ENCODE measurements at places on chromosomes 4 and X.

DNA sequence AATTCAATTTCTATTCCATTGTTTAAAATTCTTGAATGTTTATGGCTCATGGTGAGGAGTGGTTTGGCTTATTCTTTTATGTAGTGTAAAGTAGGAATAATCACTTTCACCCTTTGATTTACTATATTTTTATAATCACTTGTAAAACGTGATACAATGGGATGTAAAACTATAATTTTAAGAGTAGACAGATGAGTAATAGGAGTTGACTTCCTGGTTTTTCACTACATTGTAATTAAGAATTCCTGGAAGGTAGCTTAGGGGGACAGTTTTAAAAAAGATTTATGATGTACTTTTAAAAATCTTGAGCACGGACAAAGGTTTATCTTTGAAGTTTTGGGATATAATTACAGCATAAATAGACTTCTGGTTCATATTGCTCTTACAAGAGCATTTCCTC, 65.3 kb downstream of the PDGFC start:
- DNase-seq, result no peak

DNA sequence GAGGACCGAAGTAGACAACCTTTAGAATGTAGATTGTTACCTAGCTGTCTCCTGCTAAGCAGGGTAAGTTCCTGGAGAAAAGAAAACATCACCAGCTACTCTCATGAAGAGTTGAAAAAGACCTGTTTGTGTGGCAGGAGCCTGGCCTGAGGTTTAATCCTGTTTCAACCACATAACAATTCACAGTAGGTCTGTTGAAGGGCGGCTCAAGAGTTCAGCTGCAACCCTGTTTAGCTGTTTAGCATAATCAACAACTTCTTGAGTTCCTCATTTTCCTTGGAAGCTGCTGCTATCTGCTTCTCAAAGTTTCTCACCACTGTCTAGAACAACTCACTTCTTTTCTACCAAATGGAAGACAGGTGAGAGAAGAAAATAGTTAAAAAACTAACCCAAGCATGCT, 170.4 kb upstream of the TET2 start:
- no peak for DNase-seq

- no peak for DNase-seq
These were observed 598.5 kb upstream of the PITX2 start for GRCh38 chr4:111221371-111221770.

GRCh38 chrX:40855411-40855810, 120.1 kb upstream of the MED14 start:
- no peak for DNase-seq

- no peak for DNase-seq
These were observed 606 bp downstream of the CXorf58 start for GRCh38 chrX:23908219-23909004.

DNA sequence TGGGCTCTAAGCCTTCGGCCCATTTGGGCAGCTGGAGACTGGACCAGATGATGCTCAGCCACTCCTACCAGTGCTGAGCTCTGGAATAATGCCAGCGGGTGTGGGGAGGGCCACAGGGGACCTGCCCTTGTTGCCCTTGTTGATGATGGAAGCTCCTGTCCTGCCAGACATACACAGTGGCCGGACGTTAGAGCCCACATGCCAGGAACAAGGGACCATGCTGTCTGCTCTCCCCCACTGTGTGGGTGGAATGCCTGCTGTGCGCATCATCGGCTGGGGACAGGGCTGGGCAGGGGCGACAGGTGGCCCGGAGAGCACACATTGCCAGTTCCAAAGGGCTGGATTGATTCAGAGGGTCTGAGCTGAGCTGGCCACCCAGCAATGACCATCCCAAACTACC, 2.0 kb downstream of the ABLIM2 start:
- DNase-seq, result no peak

DNA sequence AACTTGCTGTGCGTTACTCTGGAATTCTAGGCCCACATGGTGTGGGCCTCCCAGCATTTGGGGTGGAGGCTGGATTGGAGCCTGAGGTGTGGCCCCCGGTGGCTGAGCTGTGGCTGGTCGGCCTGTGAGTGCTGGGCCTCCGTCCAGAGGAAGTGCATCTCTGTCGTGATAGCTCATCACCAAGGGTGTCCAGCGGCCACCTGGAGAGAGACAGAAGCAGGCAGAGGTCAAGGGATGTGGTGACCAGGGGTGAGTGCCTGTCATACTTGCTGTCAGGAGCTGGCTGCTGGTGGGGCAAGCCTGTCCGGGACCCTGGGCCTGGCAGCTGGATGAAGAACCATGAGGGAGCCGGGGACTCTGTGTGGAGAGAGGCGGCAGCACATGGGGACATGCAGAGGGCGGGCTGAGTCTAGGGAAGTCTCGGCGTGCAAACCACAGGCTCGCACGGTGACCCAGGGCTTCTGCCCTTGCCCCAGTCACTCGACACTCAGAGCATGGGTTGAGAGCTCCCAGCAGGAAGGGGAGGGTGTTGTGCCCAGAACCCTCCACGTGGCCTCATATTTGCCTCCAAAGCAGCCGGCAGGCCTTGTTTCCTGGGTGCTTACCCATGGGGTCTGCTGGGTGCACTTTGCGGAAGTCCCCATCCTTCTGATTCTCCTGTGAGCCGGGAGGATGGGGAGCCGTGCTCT, 6.2 kb downstream of the SORCS2 start:
- DNase-seq, result no peak

DNA sequence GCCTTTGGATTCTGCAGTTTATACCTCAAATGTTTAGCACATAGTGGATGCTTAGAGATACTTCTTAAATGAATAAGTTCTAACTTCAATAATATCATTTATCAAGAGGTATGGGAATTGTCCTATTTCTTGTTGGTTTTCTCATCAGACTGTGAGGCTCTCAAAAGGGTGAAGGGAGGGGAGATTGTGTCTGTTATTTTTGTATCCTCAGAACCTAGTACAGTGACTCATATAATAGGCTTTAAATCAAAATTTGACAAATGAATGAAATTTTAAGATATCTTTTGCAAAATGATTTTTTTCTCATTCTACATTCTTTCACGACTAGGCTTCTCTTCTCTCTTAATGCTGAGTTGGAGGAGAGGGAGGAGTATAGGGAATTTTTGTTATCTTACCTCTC, 89.5 kb downstream of the KDR start:
- no peak for DNase-seq

GRCh38 chr4:41380511-41381157, 123.9 kb downstream of the UCHL1 start:
- DNase-seq, result no peak

DNA sequence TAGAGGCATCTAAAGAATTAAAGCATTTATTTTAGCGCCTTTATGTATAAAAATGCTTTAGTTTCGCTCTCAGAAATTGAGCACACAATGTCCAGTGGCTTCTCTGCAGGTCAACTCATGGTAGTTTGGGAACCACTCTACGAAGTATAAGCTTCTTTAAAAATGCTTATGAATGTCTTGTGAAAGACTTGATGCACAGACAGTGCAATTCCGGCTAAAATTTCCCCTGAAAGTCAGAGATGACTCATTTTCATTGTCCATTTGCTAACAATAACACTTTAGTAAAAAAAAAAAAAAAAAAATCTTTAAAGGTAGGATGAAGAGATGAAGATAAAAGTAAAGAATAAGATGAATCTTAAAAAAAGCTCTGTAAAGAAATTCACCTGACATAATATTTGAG, 117.2 kb downstream of the PDHA2 start:
- no peak for DNase-seq

DNA sequence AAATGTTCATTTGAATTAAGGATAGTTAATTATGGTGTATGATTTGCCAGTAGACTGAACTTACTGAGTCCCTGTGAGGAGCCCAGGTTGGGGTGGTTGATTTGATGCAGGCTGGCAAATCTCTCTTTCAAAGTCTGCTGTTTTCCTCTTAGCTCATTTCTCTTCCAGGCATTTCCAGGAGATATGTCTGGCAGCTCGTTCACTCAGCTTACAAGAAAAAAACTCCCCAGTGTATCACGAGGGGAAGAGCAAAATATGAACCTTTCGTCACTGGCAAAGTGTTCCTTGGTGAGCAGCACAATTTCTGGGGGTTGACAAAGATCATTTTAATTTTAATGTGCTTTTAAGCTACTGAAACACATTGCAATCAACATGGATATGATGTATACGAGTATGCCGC, 244.2 kb downstream of the CBLL2 start:
- DNase-seq, result no peak

- no peak for DNase-seq
These were observed 45.7 kb downstream of the FHDC1 start for GRCh38 chr4:152981842-152982241.

DNA sequence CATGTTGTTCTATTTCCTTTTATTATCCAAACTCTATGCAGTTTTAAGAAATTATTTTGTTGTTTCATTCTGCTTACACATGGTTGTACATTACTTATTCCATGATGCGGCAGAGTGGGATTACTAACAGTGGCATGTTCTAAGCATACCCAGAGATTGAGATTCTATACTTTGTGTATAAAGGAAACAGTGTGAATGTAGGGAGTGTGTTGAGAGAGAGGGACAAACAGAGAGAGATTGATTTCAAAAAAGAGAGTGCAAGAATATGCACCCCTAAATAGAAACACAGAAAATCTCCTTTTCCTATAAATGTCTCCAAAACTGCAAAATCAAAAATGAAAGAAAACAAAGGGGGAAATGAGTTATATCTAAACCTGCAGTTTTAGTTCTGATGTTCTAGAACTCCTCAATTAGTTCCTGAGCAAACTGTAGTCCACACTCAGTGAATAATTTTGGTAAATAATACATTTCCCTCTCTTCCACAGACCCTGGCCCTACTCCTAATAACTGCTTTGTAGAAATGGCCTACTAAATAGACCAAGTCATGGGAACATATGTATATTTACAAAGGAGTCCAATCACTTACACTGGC, 31.0 kb downstream of the SLC9B1 start:
- no peak for DNase-seq

GRCh38 chr4:145481164-145481941, at the start of gene SMAD1:
Gene SMAD1, plus strand, starts transcription at chr4:145481853. Its CDS starts 32,761 bp downstream, at chr4:145514614.
- DNase-seq, result no peak

DNA sequence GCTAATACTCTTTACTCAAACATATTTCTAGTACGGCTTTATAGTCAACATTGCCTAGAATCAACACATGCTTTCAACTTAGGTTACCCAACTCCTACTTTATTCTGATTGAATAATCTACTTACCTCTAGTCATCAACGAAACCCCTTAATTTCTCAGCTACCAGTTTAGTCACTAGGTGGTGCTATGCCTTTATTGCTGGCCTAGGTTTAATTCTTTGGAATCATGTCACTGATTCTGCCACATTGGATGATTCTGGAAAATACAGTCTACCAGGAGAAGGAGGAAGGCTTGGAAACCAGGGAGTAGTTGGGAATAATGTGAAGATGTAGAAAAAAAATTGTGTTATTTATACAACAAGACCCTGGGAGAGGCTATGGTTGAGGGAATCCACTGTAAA, 167.7 kb downstream of the DCAF12L2 start:
- DNase-seq, result no peak

DNA sequence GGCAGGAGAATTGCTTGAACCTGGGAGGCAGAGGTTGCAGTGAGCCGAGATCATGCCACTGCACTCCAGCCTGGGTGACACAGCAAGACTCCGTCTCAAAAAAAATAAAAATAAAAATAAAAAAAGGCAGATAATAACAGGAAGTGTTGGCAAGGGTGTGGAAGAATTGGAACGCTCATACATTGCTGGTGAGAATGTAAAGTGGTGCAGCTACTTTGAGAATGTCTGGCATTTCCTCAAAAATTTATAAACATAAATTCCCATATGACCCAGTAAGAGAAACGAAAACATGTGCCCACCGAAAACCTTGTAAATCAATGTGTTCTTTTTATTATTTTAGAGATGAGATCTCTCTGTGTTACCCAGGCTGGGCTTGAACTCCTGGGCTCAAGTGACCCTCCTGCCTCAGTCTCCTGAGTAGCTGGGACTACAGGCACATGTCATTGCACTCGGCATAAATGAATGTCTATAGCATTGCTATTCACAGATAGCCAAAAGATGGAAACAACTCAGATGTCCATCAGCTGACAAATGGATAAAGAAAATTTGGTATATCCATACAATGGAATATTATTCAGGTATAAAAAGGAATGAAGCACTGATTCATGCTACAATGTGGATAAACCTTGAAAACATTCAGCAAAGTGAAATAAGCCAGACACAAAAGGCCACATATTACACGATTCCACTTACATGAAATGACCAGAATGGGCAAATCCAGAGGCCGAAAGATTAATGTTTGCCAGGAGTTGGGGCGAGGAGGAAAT, 63.7 kb upstream of the PLAC1 start:
- DNase-seq, result no peak

DNA sequence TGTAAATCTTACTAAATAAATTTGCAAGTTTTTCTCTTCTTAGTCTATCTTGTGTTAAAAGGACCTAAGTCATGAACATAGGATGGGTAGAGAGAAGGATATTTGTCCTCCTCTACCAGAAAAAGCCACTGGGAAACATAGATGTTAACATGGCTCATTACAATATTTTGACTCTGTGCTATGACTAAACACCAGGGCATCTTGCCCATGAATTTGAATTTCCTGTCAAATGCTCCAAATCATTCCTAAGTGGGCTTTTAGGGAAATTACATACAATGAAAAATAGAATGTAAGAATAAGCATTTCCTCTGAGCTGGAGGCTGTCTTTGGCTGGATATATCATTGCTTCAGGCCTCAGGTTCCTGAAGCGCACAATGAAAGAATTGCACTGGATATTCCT, 39.1 kb downstream of the ANOS1 start:
- DNase-seq, result no peak

DNA sequence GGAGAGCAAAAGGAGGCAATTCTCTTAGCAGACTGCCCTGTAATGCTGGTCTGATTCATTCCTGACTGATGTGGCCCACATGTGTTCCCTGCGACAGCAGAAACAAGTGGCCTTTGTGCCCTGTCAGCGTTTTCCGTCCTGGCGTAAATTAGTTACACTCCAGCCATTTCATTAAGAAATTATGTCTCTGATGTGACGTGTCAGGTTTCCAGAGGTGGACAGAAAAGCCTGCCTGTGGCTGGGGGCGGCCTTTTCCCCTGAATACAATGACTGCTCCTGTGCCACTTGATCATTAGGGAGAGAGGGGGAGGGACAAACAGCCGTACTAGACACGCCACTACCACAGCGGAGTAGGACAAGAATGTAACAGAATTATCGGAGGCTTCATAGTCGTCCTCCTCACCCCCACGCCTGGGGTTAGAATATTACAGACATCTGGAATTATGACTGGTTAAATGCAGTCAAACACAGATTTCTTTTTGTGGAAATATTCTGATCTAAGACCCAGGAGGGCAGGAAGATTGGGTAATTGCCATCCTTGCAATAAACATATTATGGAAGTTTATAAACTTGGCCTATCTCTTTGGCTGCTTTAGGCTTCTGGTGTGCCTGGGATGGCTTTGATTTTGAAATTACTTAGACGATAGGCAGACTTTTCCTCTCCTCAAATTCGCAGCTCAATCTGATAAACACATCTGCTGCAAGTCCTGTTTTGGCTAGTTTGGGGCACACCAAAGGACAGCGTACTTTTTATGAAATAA, 146.2 kb upstream of the BCOR start:
- no peak for DNase-seq

DNA sequence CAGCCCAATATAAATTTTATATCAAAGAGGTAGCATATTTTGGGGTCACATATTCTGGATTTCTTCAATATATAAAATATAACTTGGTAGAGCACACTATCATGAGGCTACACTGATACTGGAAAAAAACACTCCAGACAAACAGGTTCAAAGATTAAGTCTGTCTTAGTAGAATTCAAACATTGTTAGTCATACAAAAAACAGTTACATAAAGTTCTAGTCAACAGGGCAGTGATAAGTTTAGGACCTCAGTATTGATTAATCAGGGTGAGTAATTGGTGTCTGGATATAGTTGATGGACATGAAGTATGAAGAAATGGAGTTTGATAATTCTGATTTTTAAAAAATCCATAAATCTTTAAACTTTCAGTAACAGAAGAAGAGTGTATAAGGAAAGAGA, 1291.3 kb downstream of the FSTL5 start:
- no peak for DNase-seq

GRCh38 chrX:285076-285677, 4.0 kb downstream of the PLCXD1 start:
- DNase-seq, result no peak

All from CD4-positive, alpha-beta T cell treated with Interleukin-15 for 4 hours (primary cell).